Adrenal gland (tissue), 19 donors: ENCODE measurements at places on chromosomes 1 and 21. TPM values are rescaled to one million over a fixed set of nuclear protein-coding genes. Genes with fewer than 3 reads are reported as not detected.

Gene FH
- 79.5 TPM for total RNA-seq

Gene C8B
- total RNA-seq = not detected

Gene MEGF6
- total RNA-seq = 7.4 TPM

DNA sequence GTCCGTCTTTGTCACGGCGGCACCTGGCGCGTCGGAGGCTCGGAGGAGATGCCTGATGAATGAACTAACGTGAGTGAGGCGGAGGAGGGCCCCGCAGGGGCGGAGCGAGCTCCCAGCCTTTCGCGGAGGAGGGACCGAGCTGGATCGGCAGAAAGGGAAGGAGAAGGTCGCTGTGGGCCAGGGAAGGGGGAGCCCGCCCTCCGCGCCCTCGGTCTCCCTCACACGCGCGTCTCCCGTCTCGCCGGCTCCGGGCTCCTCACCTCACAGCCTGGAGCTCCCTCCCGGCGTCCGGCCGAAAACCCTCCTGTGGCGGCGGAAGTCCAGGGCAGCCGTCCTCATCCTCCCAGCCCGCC is 519 bp downstream of the ZNF496 start:
- peaks cover 13% of the 10 kb centered on the region for H3K4me1 ChIP-seq
- peak overlapping the region; percentile 95 for H3K4me3 ChIP-seq
- H3K27me3 ChIP-seq = no peaks in the 10 kb centered on the region
- DNase-seq = peak; percentile 79
- peaks cover 21% of the 10 kb centered on the region for H3K36me3 ChIP-seq

- no peak for DNase-seq
- H3K27me3 ChIP-seq = peaks cover 6% of the 10 kb centered on the region
- no peak overlapping the region for H3K27ac ChIP-seq
- H3K36me3 ChIP-seq = no peaks in the 10 kb centered on the region
- H3K4me1 ChIP-seq = no peaks in the 10 kb centered on the region
Measured at GRCh38 chr1:34266127-34266951, 89.6 kb downstream of the C1orf94 start.

Gene LRRC53
- total RNA-seq = not detected

DNA sequence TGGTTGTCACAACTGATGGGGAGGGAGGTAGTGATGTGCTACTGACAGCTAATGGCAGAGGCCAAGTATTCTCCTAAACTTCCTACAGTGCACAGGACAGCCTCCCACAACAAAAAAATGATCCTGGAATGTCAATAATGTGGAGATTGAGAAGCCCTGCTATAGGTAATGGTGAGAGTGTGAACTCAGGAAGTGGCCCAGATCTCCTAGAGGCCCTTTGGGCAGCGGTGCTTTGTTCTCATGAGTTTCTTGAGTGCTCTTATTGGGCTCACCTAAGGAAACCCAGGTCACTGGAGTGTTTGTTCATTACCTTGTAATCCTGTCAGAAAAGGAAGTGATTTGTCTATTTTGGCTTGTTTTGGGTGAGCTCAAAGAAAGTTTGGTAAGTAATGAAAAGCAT is 5.9 kb downstream of the OTUD3 start:
- no peaks in the 10 kb centered on the region for H3K27me3 ChIP-seq
- peaks cover 29% of the 10 kb centered on the region for H3K4me1 ChIP-seq
- peaks cover under 1% of the 10 kb centered on the region for H3K36me3 ChIP-seq
- H3K27ac ChIP-seq = no peak overlapping the region
- H3K4me3 ChIP-seq = no peak overlapping the region

Gene CELA2B
- 10.1 TPM for total RNA-seq

GRCh38 chr1:217981430-217981829 is 303.7 kb upstream of the RRP15 start:
- no peaks in the 10 kb centered on the region for H3K4me1 ChIP-seq
- H3K4me3 ChIP-seq = no peak overlapping the region
- no peaks in the 10 kb centered on the region for H3K36me3 ChIP-seq
- H3K27ac ChIP-seq = no peak overlapping the region
- H3K27me3 ChIP-seq = no peaks in the 10 kb centered on the region

DNA sequence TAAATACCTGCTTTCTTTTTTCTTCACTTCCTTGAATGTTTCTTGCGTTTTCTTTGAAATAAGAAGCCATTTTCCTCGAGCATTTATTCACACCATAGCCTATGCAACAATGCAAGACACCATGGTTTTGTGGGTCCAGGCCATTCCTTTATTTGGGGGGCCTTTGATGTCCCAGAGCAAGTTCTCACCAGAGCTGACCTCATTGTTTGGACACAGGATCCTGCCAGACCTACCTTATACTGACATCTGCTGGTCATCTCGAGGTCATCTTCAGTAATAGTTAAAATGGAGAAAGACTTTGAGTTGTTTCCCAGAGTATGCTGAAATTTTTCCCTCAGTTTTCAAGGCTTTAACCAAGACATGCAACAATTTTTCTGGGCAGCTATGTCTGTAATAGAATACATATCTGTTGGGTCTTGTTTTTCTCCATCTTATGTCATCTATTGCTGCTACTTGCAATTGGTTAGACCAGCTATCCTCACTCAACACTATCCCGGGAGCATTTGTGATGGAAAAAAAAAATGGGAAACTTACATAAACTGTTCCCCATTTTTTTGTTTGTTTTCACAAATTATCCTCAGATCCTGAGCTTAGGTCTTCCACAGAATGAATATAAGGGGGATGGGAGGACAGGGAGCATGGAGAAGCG is 34.0 kb upstream of the BACE2 start:
- H3K27ac ChIP-seq = no peak overlapping the region
- no peaks in the 10 kb centered on the region for H3K4me1 ChIP-seq
- no peaks in the 10 kb centered on the region for H3K36me3 ChIP-seq
- H3K4me3 ChIP-seq = no peak overlapping the region
- peak; percentile 9 for DNase-seq

Gene CELA3B
- total RNA-seq = not detected

Gene CLDN14
- total RNA-seq = not detected

Gene NDUFV3
- total RNA-seq = 43.5 TPM

Gene RHOU
- 35.1 TPM for total RNA-seq

GRCh38 chr1:226661965-226662364 is 77.1 kb downstream of the ITPKB start:
- H3K4me1 ChIP-seq = peaks cover 31% of the 10 kb centered on the region
- no peak overlapping the region for H3K4me3 ChIP-seq
- no peaks in the 10 kb centered on the region for H3K27me3 ChIP-seq
- peak overlapping the region; percentile 58 for H3K27ac ChIP-seq
- DNase-seq = no peak

DNA sequence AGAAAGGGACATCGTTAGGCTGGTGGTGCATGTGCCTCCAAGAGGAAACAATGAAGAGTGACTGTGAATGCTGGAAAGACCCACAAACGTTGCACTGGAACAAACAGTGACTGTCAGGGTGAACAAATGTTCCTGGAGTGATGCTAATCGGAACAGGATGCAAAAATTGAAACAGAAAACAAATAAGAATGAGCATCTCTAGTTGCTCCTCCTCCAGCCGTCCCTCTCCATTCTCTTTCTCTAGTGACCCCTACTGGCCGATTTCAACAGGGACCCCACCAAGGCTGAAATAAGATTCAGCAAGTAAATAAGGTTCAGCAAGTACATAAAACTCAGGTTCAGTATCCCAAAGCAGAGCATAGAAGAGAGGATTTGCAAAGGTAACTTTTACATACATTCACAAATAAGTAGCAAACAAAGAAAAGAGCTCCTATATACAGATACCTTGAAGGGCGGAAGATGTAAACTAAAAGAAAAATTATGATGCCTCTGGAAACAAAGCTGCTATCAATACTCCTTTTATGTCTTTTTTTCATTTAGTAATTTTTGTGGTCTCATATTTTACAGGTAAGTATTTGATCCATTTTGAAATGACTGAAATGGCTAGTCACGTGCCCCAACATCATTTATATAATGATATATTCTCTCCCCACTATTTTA is 836.1 kb upstream of the ADAMTS5 start:
- H3K36me3 ChIP-seq = no peaks in the 10 kb centered on the region
- no peak overlapping the region for H3K4me3 ChIP-seq
- H3K27me3 ChIP-seq = no peaks in the 10 kb centered on the region
- DNase-seq = peak; percentile 28
- H3K4me1 ChIP-seq = no peaks in the 10 kb centered on the region
- H3K27ac ChIP-seq = no peak overlapping the region

Gene BGLAP
- 0.50 TPM for total RNA-seq

GRCh38 chr1:15243275-15244043 is 3.6 kb upstream of the FHAD1 start:
- no peak overlapping the region for H3K4me3 ChIP-seq
- DNase-seq = no peak
- no peaks in the 10 kb centered on the region for H3K27me3 ChIP-seq
- no peaks in the 10 kb centered on the region for H3K36me3 ChIP-seq
- H3K4me1 ChIP-seq = peaks cover 18% of the 10 kb centered on the region
- no peak overlapping the region for H3K27ac ChIP-seq

DNA sequence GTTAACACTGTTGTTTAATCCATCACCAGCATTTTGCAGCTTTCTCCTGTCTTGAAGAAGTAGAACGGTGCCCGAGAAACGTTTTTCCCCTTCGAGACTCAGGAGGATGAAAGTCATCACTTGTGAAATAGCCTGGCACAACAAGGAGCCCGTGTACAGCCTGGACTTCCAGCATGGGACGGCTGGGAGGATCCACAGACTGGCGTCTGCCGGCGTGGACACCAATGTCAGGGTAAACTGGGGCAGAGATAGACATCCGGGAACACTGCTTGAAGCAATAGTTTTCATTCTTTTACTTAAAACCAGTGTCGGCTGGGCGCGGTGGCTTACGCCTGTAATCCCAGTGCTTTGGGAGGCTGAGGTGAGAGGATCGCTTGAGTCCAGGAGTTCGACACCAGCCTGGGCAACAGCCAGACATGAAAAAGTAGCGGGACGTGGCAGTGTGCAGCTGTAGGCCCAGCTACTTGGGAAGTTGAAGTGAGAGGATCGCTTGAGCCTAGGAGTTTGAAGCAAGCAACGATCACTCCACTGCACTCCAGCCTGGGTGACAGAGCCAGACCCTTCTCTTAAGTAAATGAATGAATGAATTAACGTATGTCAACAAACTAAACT is 945 bp downstream of the CHAF1B start:
- no peak for DNase-seq
- H3K27ac ChIP-seq = no peak overlapping the region
- H3K36me3 ChIP-seq = no peaks in the 10 kb centered on the region
- H3K4me3 ChIP-seq = no peak overlapping the region
- peaks cover 4% of the 10 kb centered on the region for H3K4me1 ChIP-seq

DNA sequence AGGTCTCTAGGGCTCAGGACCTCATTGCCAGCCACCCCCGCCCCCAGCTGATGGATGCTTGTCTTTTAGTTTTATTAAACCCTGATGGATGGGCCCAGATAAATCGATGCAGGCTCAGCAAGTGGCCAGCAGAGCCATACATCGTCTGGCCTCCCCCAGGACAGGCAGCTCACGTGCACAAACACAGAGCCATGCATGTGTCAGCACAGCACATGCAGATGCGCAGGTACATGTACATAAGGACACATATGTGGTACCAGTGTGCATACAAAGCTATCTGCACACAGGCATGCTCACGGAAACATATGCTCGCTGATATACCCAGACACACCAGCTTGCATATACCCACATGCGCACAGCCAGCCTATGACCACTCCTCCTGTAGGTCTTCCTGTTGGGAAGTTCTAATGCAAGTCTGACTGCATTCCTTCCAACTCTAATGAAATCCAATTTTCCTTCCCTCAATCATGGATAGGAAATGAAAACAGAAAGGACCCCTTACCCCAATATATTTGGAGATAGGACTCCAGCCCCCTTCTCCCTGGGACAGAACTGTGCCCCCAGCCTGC is 897 bp downstream of the COL16A1 start:
- H3K4me1 ChIP-seq = peaks cover 25% of the 10 kb centered on the region
- DNase-seq = no peak
- no peaks in the 10 kb centered on the region for H3K27me3 ChIP-seq
- H3K36me3 ChIP-seq = no peaks in the 10 kb centered on the region

Gene LMOD1
- 7.4 TPM for total RNA-seq

DNA sequence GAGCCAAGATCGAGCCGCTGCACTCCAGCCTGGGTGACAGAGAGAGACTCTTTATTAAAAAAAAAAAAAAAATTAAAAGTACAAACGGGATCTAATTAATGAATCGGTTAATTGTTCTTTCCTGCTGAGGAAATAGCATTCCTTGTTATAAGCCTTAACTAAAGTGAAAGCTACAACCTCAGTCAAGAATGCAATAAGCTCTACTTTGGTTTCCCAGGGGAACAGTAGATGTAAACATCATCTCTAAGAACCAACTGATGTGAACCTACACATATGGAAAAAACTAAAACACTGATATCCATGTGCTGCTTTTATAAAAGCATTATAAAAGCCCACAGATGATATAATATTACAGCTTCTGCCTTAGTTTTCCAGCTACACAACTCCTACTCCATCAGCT is 41.9 kb downstream of the LPGAT1 start:
- H3K4me1 ChIP-seq = peaks cover 2% of the 10 kb centered on the region
- no peaks in the 10 kb centered on the region for H3K27me3 ChIP-seq
- H3K36me3 ChIP-seq = peaks cover 16% of the 10 kb centered on the region
- no peak for DNase-seq

- H3K27me3 ChIP-seq = no peaks in the 10 kb centered on the region
- no peak overlapping the region for H3K27ac ChIP-seq
- peaks cover 12% of the 10 kb centered on the region for H3K4me1 ChIP-seq
- DNase-seq = no peak
- H3K4me3 ChIP-seq = no peak overlapping the region
Measured at GRCh38 chr1:228366866-228367741, 39.5 kb downstream of the TRIM11 start.

Gene SHISA4
- total RNA-seq = 68.9 TPM
